ENCODE measurements at places on chromosomes 13 and 19. TPM values are rescaled to one million over a fixed set of nuclear protein-coding genes. Genes with fewer than 3 reads are reported as not detected.

Gene RPL18
- 1,019 TPM for total RNA-seq

Gene MTUS2
- 0.54 TPM for total RNA-seq

Gene MISP3
- total RNA-seq = 3.5 TPM

Gene CYP4F8
- not detected for total RNA-seq

Gene THSD8
- 1.8 TPM for total RNA-seq

Gene KLK3
- not detected for total RNA-seq

Gene ABCA7
- total RNA-seq = 50.0 TPM

Gene CRB3
- 55.1 TPM for total RNA-seq

Gene ATXN8OS
- not detected for total RNA-seq

Gene LILRB2
- total RNA-seq = 9.1 TPM

Gene TINCR
- 2.0 TPM for total RNA-seq

Gene ZNF582
- total RNA-seq = 4.4 TPM

Gene ZNF730
- 0.74 TPM for total RNA-seq

Gene COX7A1
- 13.0 TPM for total RNA-seq

Gene NMRK2
- total RNA-seq = not detected

Gene CFAP97D2
- total RNA-seq = 1.3 TPM

Gene DCT
- 0.25 TPM for total RNA-seq

Gene DHDH
- 2.8 TPM for total RNA-seq

Gene ZNF564
- 26.3 TPM for total RNA-seq

Gene ZIC5
- not detected for total RNA-seq

Gene NAPA
- total RNA-seq = 65.7 TPM

Gene IRGC
- total RNA-seq = not detected

Gene CGB5
- not detected for total RNA-seq

Gene OPA3
- total RNA-seq = 3.5 TPM

Gene ZNF497
- 3.5 TPM for total RNA-seq

Gene RAB3A
- total RNA-seq = 6.7 TPM

Gene ZNF274
- total RNA-seq = 27.8 TPM

Gene RNF17
- not detected for total RNA-seq

Gene LRRC63
- 0.83 TPM for total RNA-seq

Gene LIN7B
- total RNA-seq = 7.8 TPM

Gene TMEM161A
- 32.2 TPM for total RNA-seq

Gene KLK13
- total RNA-seq = 9.3 TPM

Gene CYP2B6
- 1.2 TPM for total RNA-seq

Gene ADGRL1
- total RNA-seq = 35.9 TPM

Gene IGFL3
- not detected for total RNA-seq

Gene ZNF677
- total RNA-seq = 44.7 TPM

Data from lung (tissue), 17 donors.